ENCODE measurements at places on chromosomes 5 and 9.

GRCh38 chr9:8651070-8651845, 851.7 kb upstream of the DMAC1 start:
- no peak for DNase-seq

- no peak for DNase-seq
Observed at GRCh38 chr5:5532306-5533076, 110.0 kb downstream of the ICE1 start.

- DNase-seq: no peak
Observed at GRCh38 chr5:132949136-132949535, 14.3 kb downstream of the AFF4 start.

DNA sequence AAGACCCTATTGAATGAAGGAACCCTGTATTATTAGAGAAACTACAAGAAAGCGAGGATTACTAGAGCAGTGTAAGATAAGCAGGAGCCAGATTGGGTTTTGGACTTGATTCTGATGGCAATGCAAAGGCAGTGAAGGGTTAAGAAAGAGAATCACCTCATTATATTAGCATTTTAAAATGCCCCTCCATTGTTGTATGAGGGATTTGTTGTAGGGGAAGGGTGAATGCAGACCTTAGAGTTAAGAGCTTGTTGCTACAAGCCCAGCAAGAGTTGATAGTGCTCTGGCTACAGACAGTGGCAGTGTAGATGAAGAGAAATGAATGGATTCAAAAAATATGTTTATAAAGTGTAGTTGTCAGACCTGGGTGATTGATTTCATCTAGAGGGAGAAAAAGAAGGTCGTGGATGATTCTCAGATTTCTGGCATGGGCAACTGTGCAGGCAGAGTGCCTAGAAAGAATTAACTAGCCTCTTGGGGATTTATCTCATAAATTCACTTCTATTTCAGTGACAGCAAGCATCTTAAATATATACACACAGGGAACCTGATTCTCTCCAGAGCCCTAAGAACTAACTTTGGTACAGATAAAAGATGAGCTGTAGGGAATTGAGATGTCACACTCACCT, 344.8 kb downstream of the ARRDC3 start:
- no peak for DNase-seq

- no peak for DNase-seq
Observed at GRCh38 chr5:107072440-107072839, 598.3 kb downstream of the EFNA5 start.

DNA sequence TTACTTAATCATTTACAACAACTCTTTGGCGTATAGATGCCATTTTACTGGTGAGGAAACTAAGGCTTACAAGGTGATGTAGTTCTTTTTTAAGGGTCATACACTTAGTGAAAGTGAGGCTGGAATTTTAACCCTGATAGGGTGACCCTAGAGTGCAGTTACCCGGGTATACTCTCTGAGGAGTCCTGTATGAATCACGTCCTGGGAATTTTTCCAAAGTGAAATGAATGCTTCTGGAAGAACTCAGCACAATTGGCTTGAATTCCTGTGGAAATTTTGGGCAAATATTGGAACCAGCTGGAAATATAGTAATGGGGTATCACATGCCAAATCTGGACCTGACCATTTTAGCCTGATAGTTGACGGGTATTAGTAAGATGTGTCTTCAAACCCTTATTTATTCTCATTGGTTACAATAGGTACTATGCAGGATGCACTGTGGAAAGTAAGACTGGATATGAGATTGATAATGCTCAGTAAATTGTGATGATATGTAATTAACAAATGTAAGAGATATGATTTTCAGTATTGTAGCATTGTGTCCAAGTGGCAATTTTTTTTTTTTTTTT, 14.8 kb downstream of the SUB1 start:
- DNase-seq: no peak

DNA sequence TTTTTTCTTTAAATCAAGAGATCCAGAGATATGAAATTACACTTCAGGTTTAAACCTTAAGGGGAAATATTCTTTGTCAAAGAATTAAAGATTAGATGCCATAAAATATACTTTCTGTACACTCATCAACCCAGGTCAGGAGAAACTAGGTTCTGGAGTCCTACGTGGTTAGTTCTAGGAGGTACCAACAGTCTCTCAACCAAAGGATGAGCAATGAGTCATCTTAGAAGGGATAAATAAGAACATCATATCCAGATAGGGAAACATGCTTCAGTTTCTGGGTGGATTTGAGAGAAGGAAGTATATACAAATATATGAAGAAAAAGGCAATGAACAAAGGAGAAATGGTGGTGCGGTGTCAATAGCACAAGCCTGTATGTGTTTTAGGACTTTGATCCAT, 98.2 kb downstream of the CSNK1G3 start:
- no peak for DNase-seq

DNA sequence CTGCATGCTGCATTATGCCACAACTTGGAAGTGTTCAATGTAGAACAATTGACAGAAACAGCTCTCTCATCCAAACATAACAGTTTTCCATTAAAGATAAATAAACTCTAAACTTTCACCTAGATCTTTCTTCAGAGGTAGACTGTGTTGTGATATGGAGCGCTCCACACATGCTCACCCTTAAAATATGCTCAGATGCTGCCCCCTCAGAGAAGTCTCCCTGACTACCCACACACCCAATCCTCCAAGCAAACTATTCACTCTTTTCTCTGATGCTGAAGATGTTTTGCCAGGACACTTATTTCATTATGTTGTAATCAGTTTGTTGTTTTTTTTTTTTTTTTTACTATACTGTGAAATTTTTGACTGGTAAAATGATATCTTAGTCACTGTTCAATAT, 206.6 kb upstream of the RASA1 start:
- no peak for DNase-seq

DNA sequence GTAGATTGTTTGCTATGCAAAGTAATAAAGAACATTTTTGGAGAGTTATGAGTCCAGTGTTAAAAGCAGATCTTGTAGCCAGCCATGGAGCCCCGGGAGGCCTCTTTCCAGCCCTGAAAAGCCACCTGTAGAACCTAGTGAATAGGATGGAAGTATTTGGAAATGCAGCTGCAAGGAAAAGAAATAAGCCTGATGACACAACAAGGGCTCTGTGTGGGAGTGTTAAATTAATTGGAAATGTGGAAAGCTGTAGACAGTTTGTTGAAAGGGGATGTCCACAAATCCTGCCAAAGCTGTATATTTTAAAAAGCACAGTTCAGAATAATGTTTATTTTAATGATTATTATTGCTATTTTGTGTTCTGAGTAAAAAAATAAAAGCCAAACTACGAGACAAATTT, 152.5 kb upstream of the GHR start:
- DNase-seq: no peak

GRCh38 chr5:101658433-101658832, 637.7 kb downstream of the SLCO4C1 start:
- no peak for DNase-seq

- DNase-seq: no peak
Observed at GRCh38 chr5:170522211-170523141, 18.7 kb downstream of the KCNIP1 start.

DNA sequence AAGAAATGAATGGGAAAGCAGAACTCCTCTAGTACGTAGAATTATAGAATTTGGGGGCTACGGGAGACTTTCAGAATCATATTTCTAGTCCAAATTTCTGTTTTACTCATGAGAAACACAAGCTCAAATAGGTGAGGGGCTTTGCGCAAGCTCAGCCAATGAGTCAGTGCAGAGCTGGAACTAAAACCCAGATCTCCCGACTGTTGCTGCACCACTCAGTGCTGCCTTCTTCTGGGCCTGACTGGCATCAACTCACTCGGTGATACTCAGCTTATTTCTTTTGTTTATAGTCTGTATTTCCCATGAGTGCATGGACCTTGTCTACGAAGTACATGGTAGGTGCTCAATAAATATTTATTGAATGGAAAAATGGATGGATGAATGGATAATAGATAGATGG, 280.2 kb downstream of the CDK5RAP2 start:
- DNase-seq: no peak

DNA sequence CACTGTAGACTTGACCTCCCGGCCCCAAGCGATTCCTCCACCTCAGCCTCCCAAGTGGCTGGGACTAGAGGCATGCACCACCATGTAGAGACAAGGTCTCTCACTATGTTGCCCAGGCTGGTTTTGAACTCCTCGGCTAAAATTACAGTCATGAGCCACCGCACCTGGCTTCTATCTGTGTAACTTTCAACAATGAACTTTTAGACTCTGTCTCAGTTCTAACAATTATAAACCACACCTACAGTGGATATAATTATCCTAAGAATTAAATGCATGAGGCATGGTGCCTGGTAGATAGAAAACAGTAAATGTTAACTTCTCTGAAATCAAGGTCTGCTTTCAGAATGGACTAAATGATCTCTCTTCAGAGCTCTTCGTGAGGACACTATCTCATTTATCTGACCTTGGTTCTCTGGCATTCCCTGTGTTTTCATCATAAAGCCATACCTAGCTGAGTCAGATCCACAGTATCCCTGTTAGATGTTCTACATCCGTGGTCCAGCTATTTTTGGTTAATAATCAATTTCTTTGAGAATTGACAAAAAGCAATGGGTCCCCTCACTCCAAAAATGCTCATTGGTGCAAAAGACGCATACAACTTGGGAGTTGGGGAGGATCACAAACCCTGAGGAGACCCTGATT, 7.2 kb downstream of the HAVCR1 start:
- no peak for DNase-seq

DNA sequence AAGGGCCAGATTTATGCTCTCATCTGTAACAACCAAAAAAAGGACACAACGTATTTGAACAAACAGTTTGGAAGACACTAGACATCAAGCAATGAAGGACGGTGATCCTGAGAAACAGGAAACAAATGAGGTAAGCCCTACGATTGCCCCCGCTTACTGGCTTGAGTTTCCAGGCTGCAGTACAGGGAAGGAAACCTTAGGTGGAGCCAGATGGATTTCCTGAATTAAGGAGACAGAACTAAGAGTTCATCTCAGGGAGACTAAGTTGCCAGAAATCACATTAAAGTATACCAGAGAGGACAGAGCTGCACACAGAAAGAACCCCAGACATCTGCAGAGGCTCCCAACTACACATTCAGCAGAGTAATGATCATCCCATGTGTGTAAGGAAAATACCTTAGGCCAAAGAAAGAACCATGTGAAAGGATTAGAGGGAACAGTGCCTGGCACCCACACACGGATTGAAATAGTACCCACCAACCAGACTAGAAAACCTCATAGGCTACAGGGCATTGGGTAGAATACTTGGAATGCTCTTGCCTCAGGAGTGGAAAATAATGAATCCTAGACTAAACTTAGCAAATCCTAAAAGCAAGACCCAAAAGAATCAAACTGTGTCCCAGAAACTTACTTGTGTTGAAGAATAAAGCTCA, 99.3 kb upstream of the NIPBL start:
- DNase-seq: peak; percentile 96

DNA sequence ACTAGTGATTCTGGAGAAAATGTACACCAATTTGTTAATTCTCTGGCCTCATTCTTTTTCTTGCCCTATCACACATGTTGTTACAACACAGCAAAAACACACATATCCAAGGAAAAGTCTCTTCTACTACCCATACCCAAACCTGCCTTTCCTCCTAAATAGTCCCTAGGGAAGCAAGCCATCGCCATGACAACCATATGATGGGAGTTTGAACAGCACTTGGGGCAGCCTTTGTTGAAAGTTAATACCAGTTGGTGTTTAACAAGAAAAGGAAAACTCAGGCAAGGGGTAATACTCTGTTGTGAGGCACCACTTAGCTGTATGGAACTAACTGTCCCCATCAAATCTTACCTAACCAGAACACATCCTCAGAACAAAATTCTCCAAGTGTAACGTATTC, 1.7 kb downstream of the TRPM3 start:
- DNase-seq: no peak

GRCh38 chr9:85603936-85604335, 137.8 kb downstream of the AGTPBP1 start:
- no peak for DNase-seq

GRCh38 chr5:33726422-33727165, 165.2 kb downstream of the ADAMTS12 start:
- no peak for DNase-seq

DNA sequence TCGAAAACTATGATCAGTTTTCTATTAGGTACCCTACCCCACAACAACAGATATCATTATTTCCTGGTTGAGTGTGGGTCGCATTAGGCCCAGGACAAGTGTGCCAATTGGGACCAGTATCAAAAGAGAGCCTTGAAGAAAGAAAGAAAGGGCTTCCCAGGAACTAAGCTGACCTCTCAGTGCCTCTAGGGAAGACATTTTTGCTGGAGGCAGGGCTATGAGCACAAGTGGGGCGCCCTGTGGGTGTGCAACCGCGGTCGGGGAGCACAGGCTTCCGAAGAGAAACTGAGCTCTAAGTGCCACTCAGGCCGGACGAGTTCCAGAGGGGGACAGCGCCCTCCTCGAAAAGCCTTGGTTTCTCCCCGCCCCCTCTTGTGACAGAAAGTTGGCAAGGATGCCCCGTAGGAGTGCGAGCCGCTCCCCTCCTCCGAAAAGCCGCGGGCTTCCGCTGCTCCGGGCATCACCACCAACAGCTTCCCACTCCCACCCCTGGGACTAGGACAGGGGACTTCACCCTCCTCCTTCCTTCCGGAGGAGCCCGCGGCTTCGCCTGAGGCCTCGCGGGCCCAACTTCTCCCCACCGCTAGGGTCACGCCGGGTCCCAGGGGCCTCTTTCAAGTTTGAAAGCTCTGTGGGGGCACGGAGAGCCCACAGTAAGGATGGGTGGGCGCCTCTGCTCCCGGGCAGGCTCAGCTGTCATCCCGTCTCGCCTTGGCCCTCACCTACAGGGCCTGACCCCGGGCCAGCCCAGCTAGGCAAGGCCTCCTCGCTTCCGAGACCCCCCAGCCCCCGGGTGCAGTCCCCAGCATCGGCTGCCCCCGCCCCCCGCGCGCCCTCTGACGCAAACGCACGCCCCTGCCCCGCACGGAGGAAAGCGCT, 2.0 kb downstream of the NR2F1-AS1 start:
- no peak for DNase-seq

GRCh38 chr5:159782197-159782994, 133.9 kb upstream of the ADRA1B start:
- DNase-seq: no peak

GRCh38 chr5:6359555-6360322, 18.6 kb downstream of the MED10 start:
- DNase-seq: no peak

- no peak for DNase-seq
Observed at GRCh38 chr5:134328619-134329018, 38.4 kb downstream of the CDKL3 start.

GRCh38 chr5:91929522-91929817, 546.4 kb upstream of the ARRDC3 start:
- DNase-seq: no peak

DNA sequence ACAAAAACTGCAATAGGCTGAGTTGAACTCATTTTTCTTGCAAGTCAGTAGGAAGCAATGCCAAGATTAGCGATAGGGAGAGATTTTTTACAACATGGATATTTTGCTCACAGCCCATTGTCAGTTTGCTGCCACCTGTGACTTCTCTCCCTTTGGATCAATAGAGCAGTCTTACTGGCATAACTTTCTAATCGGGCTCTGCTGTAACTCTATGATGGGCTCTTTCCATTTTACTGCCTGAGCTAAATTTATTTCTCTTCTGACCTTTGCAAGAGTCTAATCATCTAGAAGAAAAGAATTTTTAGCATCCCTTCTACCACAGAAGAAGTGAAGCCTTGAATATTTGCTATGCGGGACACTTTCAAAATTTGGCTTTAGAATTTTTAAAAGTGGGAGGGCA, 53.6 kb upstream of the SGCD start:
- no peak for DNase-seq
